ENCODE measurements at places on chromosomes 16 and 17. TPM values are rescaled to one million over a fixed set of nuclear protein-coding genes. Genes with fewer than 3 reads are reported as not detected.

GTF3C1 gene
- 69.5 TPM for total RNA-seq

DNA sequence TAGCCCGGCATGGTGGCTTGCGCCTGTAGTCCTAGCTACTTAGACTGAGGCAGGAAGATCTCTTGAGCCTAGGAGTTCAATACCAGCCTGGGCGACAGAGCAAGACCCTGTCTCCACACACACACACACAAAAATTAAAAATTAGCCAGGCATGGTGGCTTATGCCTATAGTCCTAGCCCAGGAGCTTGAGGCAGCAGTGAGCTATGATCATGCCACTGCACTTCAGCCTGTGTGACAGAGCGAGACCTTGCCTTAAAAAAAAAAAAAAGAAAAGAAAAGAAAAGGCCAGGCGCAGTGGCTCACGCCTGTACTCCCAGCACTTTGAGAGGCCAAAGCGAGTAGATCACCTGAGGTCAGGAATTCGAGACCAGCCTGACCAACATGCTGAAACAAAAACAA is 23.9 kb downstream of the C17orf75 start:
- no peak overlapping the region for H3K27ac ChIP-seq
- DNase-seq: no peak
- H3K4me3 ChIP-seq: no peak overlapping the region
- H3K27me3 ChIP-seq: no peaks in the 10 kb centered on the region
- no peaks in the 10 kb centered on the region for H3K36me3 ChIP-seq

CCL8 gene
- total RNA-seq: not detected

DNA sequence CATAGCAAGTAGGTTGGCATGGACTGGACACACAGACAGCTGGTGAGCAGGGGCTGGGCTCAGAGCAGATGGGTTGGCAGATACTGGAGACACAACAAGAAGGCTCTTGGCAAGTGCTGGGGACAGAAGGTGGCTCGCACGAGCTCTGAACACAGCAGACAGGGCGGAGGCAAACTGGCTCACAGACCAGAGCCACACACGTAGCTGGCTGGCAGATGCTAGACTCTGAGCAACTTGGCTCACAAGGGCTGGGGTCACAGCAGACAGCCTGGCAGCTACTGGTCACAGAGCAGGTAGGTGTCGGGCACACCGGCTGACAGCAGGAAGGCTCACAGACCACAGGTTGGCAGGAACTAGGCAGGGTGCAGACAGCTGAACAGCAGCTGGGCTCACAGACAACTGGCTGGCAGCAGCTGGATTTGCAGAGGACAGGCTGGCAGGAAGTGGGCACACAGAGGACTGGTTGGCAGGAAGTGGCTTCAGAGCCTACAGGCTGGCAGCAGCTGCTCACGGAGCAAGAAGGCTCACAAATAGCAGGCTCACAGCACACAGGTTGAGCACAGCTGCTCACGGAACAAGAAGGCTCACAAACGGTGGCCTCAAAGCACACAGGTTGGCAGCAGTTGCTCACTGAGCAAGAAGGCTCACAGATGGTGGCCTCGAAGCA is 725 bp downstream of the KRTAP16-1 start:
- DNase-seq: no peak
- no peaks in the 10 kb centered on the region for H3K4me1 ChIP-seq
- H3K36me3 ChIP-seq: no peaks in the 10 kb centered on the region
- no peak overlapping the region for H3K4me3 ChIP-seq
- no peaks in the 10 kb centered on the region for H3K27me3 ChIP-seq

SHBG gene
- total RNA-seq: 1.2 TPM

- H3K4me3 ChIP-seq: no peak overlapping the region
- peaks cover 11% of the 10 kb centered on the region for H3K36me3 ChIP-seq
- H3K27ac ChIP-seq: no peak overlapping the region
- no peak for DNase-seq
These were observed 84.4 kb upstream of the RPRML start for GRCh38 chr17:47063475-47063874.

- no peaks in the 10 kb centered on the region for H3K36me3 ChIP-seq
- H3K4me1 ChIP-seq: no peaks in the 10 kb centered on the region
- H3K27me3 ChIP-seq: no peaks in the 10 kb centered on the region
- no peak overlapping the region for H3K4me3 ChIP-seq
- no peak for DNase-seq
These were observed 95.7 kb downstream of the CACNG1 start for GRCh38 chr17:67139784-67140665.

DNA sequence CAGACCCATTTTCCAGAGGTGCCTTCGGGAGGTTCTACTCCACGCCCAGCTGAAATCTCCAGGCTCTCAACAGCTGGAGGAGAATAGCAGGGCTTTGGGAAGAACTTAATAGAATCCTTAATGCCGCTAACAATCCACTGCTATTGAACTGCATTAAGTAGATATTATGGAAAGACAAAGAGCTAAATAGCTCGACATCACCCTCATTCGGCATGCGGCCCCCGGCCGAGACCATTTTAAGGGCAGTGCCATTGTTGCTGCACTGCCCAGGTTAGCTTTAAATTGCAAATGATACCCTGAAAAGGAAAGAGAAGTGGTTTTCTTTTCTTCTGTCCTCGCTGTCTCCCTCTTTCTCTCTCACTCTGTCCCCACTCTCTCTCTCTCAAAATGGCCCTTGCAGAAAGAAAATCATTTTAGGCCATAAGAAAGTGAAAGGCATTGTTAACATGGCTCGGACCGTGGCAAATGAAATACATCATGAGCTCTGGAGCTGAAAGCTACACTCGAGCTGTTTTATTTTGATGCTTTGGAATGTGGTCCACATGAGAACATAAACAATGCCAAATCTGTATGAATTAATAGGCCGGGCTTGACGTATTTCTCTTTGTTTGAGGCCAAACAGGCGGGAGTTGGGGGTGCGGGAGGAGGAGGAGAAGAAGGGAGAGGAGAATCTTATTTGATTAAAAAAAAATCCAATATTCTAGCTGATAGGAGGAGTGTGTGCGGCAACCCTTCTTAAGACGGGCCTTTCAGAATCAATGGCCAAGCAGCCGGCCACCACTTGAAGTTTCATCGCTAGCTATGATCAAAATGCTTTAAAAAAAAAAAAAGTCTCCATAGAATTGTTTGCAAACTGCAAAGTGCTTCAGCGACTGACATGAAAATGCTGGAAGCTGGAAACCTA is 298.8 kb upstream of the IRX3 start:
- H3K4me1 ChIP-seq: no peaks in the 10 kb centered on the region
- DNase-seq: no peak

DNA sequence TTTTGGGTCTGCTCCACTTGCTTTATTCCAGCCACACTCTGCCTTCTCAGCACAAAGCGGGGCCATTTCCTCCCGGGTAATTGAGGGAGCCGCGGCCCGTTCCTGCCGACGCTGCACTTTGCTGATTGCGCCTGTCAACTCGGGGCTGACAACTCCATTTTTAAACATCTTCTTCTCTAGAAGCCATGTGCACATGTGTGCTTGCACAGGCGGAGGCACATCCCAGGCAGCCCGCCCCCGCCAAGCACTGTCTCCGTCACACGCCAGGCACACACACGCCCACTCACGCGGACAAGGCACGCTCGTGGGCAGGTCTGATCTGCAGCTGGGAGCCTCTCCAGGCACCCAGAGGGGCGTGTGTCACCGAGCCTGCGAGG is 63.2 kb downstream of the ENGASE start:
- DNase-seq: no peak
- no peaks in the 10 kb centered on the region for H3K27me3 ChIP-seq
- peaks cover 8% of the 10 kb centered on the region for H3K4me1 ChIP-seq

DNA sequence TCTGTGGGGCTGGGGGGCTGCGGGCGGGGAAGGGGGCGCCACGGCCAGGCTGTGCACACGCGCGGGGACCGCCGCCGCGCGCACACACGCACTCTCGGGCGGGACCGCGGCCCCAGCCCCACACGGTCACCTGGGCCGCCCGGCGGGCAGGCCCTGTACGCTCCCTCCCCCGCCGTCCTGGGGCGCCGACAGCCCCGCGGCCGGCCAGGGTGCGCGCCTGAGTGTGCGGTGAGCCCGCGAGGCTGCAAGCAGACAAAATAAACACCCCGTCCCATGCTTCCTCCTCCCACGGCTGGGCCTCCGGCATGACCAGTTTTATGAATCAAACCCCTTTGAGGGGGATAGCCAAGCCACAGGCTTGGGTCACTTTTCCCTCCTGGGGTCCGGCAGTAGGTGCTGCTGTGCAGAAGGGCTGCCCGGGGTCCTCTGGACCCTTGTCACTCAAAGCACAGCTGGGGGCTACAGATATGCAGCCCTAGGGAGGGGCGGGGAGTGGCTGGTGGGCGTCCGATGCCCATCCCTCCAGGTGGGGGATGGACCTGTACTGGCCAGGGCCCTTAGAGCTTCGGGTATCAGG is 441 bp downstream of the VASN start:
- H3K27me3 ChIP-seq: no peaks in the 10 kb centered on the region
- H3K36me3 ChIP-seq: no peaks in the 10 kb centered on the region
- peak overlapping the region; percentile 95 for H3K27ac ChIP-seq
- H3K4me3 ChIP-seq: peak overlapping the region; percentile 55
- no peak for DNase-seq

PIMREG gene
- not detected for total RNA-seq

PPY gene
- total RNA-seq: not detected
